ENCODE measurements at places on chromosomes 2 and 18.
A peak's percentile ranks its signal among the peaks of the same experiment; 100 is the strongest.

DNA sequence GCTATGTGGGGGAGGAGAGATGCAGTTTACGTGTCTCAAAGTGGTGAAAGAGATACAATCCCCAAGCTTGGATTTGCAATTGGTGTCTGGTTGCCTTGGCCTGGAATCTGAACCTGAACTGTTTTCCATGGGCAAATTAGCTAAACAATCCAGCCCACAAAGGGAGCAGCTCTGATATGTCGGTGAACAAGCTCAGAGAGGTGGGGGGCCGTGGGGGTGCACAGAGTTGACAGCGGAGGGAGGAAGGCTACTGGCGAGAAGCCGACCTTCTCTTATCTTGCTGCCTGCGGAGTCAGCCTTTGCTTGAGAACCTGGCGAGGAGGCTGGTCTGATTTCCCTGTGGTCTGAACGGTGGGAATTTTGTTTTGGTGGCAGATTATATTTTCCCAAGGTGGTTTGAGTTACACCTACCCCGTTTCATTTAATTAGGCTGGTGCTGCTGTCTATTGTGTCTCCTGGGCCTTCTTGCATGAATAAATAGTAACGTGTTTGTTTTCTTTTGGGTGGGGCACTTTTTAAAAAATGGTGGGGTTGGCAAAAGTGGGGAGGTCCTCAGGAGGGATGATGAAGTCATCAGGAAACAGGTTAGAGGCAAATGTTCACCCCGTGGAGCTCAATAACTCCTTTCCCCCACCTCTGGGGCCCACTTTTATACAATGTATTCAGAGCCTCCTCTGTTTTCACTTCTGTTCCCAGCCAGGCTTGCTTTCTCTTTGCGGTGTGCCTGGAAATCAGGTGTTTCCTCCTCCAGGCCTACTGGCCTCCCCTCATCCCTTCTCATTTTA lies 80.9 kb upstream of the IGFBP5 start:
- DNase-seq: peak; percentile 96

DNA sequence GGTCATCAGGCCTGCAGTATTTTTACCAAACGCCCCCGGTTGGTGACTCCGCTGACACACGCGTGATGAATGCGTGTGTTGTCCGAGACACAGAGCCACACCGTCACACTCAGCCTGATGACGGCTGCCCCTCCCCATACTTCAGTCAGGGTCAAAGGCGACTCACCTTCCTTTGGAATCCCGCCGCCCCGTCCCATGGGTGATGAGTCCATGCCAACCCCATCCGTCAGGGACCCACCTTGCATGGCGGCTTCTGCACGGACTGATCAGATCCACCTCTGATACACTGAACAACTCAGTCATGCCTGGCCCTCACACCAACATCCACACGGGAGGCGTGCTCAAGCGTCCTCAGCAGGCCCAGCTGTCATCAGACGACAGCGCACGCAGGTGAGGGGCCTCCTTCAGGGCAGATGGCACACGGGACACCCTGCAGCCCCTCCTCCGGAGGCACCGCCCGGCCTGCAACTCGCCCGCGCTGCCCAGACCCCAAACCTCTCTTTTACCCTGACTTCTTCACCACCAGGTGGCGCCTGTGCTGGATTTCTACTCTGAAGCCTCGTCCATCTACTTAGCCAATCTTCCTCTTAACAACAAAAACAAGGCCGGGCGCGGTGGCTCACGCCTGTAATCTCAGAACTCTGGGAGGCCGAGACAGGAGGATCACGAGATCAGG lies 89.2 kb downstream of the ZNF516 start:
- no peak for DNase-seq

DNA sequence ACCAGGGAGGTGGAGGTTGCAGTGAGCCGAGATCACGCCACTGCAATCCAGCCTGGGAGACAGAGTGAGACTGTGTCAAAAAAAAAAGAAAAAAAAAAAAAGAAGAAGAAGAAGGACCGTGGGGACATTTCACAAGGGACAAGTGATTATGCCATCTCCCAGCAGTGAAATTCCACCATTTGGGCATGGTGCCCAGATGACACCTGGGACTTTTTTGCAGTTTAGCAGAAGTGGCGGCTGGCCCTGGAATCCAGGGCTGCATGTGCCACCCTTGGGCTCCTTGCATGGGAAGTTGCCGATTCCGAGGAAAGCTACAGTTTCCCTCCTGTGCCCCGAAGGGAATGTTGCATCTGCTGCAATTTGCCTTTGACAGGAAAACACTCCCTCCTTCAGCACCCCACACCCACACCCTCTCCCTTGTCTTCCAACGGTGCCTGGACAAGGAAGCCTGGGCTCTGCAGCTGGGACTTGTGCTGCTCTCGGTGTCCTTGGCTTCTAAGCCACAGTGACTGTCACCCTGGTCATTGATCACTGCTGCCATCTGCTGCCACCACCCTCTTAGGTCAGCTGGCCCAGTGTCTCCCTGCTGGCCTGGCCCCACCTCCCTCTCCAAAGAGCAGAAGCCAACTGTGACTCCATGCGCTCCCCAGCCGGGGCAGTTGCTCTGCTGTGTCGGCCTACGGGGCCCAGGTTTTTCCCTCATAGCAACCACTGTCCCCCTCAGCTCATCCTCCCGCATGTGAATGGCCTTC lies 56.4 kb upstream of the LRRC30 start:
- no peak for DNase-seq

DNA sequence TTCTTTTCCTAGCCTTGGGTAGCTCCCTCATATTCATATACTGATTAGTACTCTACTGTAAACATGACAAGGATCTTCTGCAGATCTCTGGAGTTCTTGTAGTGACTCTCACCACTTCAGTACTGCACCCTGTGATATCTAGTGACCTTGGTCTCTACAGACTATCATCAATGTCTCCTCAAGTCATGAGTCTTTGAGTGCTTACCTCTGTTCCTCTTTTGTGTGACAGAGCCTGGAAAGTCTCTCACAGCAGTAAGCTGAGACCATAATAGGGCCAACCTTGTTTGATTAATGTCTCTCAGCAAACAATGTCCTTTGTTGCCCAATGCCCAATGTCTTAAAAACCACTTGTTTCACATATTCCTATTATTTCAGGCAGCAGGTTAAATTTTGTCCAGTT lies 34.2 kb upstream of the BAZ2B start:
- peak; percentile 28 for DNase-seq

- DNase-seq: no peak
These were observed 38.2 kb downstream of the SLC66A2 start for GRCh38 chr18:79912994-79913831.

GRCh38 chr2:27627963-27628766 lies 647 bp downstream of the CCDC121 start:
- DNase-seq: no peak

GRCh38 chr2:52956766-52957165 lies 810.8 kb upstream of the CHAC2 start:
- DNase-seq: no peak

DNA sequence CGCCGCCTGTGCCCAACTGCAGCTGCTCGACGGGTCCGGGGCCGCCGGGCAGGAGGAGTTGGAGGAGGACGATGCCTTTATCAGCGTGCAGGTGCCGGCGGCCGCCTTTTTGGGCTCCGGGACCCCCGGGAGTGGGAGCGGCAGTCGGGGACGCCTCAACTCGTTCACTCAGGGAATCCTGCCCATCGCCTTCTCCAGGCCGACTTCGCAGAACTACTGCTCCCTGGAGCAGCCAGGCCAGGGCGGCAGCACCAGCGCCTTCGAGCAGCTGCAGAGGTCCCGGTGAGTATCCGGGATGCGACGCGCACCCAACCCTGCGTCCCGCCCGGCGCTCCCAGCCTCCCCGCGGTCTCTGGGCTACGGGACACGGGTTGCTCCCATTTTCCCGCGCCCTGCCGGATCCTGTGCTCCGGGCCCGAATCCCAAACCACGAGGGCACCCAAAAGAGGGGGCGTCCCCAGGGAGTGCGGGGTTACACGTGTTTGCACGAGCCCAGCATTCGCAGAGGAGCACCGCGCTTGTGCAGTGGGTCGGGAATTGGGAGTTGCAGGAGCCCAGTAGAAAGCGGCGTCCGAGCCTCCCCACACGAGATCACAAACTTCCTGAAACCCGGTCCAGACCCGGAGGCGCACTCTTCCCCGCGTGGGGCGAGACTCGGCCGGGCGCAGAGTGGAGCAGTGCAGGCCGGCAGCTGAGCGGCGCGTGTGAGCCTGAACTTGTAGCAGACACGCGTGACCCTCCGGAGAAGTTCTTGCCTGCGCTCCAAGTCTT lies 1.2 kb downstream of the CABLES1 start:
- DNase-seq: no peak

GRCh38 chr2:26235089-26235488 lies 9.3 kb downstream of the HADHA start:
- no peak for DNase-seq

DNA sequence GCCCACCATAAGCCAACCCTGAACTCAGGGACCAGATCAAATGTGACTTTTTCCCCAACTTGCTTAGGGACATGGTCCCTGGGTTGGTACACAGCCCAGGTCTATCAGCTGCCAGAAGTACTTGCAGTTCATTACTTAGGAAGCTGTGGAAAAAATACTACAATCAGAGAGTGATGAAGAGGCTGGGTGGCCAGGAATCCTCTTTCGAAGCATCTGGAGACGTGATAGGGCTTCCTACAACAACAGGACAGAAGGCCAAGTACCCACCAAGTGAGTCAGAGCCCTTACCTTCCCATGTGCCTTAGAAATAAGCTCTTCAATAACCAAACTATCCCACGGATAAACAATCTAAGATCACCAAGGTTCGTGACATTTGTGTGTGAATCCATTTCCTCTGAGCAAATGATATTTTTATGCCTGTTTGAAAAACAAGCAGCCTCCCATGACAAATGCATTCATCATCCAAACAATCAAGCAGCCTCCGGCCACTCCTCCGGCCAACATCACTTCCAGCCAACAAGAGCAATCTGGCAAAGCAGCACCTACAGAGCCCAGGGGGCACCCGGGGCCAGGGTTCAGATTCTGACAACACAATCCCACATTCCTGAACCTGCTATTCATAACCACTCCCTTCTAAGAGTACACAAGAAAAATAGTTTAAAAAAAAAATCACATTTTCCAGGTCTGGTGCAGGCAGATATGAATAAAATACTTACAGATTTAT lies 26.4 kb downstream of the TBC1D8 start:
- no peak for DNase-seq

DNA sequence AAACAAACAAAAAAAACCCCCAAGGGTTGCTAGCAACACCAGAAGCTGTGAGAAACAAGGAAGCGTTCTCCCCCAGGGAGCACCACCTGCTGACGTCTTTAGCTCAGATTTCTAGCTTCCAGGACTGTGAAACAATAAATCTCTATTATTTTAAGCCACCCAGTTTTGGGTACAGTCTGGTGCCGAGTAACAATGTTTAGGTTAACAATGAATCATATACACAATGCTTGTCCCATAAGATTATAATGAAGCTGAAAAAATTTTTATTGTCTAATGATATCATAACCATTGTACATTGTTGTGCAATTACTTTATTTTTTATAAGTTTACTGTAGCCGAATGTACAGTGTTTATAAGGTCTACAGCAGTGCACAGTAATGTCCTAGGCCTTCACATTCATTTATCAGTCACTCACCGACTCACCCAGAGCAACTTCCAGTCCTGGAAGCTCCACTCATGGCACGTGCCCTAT lies 72.1 kb upstream of the CAB39 start:
- no peak for DNase-seq
